ENCODE measurements at places on chromosomes 1 and 21.

GRCh38 chr1:163876546-163876945 lies 554.8 kb downstream of the NUF2 start:
- no peak for DNase-seq

- peak; percentile 47 for DNase-seq
Measured at GRCh38 chr1:98323906-98324358, 337.6 kb upstream of the SNX7 start.

- no peak for DNase-seq
Measured at GRCh38 chr1:81155131-81155530, 645.6 kb upstream of the ADGRL2 start.

DNA sequence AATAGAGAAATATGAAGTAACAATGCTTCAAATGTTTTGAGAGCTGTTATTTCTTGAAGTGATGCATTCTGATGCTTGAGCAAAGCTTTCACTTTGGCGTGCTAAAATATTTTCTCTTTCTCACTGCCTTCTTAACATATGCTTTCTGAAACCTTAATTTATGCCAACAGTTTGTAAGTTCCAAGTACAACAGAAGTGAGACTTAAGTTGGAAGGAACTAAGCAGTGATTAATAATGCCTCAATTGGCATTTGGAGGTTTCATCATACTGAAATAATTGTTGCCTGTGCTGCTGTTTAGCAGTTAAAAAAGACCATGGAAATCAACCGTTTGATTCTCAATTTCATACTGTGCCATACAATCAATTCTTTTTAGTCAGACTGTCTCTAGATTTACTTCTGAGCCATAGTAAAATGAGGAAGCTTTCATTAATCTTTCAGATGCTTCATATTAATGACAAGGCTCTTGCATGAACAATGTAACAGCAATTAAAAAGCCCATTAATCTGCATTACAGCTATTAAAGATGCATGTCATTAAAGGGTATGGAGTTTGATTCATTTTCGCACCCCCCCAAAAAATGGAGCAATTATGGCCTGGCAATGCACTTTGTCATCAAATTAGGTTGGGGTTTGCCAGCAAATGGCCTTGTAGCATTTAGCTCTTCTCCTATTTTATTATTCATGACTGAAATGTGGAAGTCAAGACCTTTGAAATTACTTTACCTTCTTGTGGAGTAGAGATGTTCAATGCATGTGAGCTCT lies 375.3 kb downstream of the USH2A start:
- DNase-seq = no peak

- DNase-seq = no peak
Measured at GRCh38 chr1:232457595-232457994, 172.3 kb downstream of the SIPA1L2 start.

DNA sequence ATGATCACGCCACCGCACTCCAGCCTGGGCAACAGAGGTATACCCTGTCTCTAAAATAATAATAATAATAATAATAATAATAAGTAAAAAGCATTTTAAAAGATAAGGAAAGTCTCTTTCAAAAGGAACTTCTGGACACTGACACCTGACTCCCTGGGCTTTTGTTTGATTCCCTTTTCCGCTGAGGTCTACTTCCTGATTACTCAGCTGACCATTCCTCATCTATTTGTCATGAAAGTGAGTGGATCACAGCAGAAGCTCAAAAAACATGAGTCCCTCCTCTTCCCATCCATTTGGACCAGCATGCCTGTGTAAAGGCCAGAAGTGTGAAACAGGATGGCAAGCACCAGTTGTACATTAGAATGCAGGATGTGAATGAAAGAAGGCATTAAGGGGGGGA lies 61.1 kb upstream of the FBXO28 start:
- no peak for DNase-seq

DNA sequence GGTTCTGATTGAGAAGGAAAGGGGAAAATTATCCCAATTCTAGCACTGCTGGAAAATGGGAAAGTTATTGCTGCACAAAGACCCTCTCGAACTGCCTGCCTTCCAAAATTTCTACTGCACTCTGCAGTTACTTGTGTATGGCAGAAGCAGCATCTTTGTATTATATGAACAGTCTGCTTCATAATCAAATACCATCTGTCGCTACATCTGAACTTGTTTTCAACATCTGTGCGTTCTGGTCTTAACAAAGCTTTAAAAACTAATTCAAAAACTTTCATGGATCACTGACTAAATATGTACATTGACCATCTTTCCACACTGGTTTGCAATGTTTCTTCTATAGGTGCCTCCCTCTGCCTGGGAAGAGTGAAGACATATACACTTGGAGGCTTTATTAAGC lies 79.2 kb downstream of the PROX1 start:
- no peak for DNase-seq

DNA sequence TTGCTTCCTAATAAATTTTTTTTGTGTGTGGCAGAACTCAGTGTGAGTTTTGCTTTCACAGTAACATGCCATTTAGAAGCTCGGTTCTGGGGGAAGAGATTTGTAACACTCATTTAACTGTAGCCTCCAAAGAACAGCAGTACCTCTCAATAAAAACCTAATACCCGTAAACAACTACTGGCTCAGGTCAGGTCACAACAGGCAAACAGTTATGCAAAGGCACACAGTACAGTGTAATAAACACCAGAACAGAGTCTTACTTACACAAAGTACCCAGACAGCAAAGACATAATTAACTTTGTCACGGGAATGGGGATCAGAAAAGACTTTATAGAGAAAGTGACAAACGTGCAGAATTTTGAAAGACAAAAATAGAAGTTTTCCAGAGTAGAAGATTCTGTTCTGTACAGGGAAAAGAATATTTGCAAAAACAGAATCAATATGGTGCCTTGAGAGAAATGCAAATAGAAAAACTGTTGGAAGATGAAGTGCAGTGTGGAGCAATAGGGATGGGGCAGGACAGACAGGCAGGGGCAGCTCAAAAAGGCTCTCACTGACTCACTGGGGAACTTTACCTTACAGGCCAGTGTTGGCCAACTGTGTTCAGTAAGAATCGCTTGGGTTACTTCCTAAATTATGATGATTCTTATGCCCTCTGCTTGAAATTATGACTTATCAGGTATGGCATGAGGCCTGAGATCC lies 38.8 kb downstream of the EGLN1 start:
- no peak for DNase-seq

DNA sequence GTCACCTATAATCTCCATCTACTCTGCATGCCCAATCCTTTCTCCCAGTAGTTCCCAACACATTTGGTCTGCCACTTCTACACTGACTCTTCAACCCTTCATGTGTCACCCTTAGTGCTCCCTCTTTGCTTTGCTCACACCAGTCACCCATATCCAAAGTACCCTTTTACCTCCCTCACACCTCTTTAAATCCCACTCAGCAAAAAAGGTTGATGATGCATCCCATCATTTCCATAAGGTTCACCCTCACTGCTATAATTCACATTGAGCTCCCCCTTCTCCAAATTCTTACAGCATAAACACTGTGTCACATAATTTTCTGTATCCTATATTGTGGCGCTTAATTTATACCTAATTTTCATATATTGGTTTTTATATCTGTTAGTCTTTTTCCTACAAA lies 83.8 kb upstream of the ATP1B1 start:
- DNase-seq = no peak

DNA sequence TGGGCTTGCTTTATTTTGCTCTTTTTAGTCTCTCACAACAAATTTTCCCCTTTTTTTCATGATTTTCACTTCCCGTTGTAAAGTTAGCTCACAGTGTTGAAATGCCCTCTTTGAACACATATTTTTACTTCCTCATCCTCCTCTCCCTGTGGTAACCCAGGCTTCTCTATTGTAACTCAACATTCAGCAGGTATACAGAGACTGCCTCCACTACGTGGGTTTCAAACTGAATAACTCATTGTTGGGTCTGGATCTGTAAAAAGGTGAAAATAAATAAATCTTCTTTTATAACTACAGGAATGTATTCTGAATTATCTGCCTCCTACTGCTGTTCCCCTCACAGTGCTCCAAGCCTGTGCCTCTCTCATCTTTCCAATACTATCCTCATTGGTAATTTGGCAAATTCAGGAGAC lies 166.4 kb downstream of the RUNX1 start:
- no peak for DNase-seq
